ENCODE measurements at places on chromosomes 13 and 19.

- DNase-seq = no peak
Observed at GRCh38 chr19:5113633-5114586, 145.0 kb downstream of the KDM4B start.

DNA sequence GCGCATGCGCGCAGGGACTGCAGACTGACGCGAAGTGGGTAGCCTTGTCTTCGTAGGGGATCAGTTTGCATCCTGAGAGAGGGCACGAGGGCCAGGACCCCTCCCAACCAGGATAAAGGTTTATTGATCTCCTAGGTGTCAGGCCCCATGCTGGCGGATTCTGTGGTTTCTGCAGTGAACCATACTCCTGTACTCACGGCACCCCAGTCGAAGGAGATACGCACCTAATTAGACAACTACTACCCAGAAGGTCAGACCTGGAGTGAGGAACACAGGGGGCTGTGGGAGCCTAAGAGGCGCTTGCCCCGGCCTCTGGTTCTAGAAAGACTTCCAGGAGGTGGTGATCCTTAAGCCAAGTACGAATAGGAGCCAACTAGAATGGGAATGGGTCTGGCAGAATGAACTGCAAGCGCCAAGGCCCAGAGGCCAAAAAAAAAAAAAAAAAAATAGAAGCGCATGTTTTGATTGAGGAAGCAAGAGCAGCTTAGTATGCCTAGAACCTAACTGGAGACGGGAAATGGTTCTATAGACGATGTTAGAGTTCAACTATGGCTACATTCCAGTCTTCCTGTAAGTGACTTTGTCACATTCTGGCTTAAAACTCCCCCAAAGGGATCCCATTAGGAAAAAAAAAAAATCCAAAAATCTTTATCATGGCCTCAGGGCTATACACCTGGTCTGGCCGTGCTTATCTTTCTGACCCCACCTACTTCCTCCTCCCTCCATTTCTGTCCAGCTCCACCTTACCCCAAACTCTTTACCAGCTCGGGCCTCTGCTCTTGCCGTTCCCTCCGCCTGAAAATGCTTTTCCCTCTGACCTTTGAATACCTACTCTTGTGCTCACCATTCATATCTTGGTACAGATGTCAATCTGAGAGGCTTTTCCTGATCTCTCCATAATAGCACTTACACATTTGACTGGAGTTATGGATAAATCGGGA, 902 bp upstream of the ZNF428 start:
- no peak for DNase-seq

DNA sequence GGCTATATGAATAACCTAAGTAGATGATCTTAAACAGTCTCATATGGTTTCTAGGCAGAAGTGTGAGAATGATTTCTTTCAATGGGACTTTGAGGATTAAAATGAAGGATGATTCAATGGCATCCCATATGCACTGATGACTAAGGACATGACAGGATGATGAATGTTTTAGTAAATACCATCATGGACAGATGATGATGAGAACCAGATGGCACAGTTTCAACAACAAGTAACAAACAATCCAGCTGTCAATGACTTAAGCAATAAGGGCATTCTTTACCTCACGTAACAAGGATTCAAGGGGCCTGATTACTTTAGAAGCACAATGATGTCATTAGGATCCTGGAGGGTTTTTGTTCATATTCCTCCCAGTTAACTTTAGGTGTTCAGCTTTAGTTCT, 2678.4 kb downstream of the PCDH9 start:
- DNase-seq = no peak

GRCh38 chr19:15893477-15893876, 4.4 kb downstream of the CYP4F2 start:
- DNase-seq = no peak

GRCh38 chr19:32172566-32173160, 172.7 kb upstream of the ZNF507 start:
- DNase-seq = no peak

GRCh38 chr19:51119611-51120010, 5.1 kb upstream of the SIGLEC9 start:
- DNase-seq = no peak

- DNase-seq = no peak
Observed at GRCh38 chr13:99980824-99981734, 505 bp upstream of the ZIC2 start.

GRCh38 chr19:51158474-51159129, 16.5 kb downstream of the SIGLEC7 start:
- no peak for DNase-seq

GRCh38 chr13:34246511-34246910, 428.6 kb downstream of the RFC3 start:
- peak; percentile 53 for DNase-seq

DNA sequence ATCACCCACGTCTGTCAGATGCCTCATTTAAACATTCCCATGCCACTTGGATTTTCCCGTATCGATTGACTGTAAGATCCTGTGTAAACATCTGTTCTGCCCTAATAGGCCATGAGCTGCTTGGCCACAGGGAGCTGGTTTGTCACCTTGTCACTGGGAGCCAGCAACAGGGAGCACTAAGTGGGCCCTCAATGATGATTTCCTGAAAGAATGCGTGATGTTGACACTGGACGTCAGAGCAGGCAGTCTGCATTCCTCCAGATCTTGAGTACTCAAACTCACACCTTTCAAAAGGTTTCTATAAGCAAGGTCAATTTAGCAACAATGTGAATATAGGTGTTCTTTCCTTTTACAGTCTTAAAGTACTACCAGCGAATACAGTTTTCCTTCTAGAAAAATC, 78.8 kb downstream of the TUBGCP3 start:
- no peak for DNase-seq

DNA sequence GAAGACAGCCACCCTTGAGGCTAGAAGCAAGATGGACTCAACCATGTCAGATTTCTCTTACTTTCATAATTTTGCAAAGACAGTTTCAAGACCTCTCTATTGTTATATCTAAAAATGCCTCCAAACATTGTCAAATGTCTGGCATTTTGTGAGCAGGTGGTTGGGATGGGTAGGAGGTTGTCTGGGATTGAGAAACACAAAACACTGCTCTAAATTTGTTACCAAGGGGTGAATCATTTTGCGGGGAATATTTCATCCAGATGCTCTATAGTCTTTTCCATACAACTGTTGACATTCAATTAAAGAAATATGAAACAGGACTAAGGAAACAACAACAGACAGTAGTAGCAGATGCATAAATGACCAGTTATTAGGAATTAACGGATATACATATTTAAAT, 208.2 kb downstream of the ITGBL1 start:
- no peak for DNase-seq

GRCh38 chr19:12788042-12788681, 3.1 kb upstream of the JUNB start:
- DNase-seq = no peak

DNA sequence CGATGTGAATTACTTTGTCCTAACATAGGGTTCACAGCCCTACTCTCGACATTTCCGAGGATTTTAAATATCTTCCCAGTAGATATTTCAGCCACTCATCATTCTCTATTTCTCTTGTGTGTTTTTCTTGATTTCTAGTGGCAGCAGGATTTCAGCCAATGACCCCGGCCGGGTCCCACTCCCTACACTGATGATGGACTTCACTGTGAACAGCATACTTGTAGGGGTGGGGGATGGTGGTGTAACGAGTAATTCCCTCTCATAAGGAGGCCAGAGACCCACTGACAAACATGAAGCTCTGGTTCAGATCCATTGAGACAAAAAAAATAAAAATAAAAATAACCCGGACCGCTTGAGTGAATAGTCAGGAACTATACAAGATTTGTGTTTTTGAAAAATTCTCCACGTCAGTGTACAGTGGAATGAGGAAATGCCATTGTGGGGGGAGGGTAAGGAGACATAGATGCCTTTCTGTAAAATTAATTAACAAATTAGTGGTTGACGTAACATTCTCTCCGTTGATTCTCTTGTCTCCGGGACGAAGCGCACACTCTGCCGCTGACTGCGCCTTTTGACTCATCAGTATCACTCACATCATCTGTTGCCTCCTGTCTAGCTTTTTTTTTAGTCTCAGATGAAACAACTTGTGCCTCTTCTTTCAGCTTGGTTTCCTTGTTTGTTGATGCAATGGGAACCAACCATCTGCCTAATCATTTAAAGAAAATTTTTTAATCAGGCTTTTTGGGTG, 48.8 kb upstream of the IRS2 start:
- no peak for DNase-seq

DNA sequence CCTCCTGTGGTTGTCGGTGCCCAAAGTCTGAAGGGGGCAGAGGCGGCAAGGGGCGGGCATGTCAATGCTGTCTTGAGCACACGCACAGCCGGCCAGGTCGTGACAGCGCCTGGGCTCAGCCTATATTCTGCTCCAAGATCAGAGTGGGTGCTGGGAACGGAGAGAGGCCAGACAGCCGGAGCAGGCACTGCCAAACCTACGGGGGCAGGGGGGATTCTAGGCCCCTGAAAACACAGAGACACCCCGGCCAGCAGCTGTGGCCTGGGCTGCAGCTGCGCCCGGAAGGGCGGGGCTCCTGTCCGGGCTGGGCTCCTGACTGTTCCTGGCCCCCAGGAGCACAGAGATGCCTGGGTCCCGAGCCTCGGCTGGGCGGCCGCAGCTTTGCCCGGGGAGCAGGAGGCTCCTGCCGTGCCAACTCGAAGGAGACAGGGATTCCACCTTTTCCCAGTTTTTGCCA, 2662.9 kb upstream of the PCDH20 start:
- DNase-seq = no peak

DNA sequence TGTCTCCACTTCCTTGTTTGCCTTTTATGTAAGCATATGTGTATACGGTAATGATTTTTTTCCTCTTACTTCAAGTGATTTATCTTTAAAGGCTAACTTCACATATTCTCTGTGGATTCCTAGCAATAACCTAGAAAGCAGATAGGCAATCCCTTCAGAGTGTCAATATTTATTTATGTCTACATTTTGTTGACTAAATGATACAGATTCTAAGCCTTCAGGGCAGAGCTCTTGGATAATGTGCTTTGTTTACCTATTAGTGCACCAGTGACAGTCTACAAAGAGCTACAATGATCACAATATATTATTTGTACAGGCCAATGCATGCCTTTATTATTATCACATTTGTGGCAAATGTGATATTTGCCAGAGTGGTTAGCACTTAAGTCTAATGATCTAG, 406.2 kb downstream of the EFNB2 start:
- no peak for DNase-seq

DNA sequence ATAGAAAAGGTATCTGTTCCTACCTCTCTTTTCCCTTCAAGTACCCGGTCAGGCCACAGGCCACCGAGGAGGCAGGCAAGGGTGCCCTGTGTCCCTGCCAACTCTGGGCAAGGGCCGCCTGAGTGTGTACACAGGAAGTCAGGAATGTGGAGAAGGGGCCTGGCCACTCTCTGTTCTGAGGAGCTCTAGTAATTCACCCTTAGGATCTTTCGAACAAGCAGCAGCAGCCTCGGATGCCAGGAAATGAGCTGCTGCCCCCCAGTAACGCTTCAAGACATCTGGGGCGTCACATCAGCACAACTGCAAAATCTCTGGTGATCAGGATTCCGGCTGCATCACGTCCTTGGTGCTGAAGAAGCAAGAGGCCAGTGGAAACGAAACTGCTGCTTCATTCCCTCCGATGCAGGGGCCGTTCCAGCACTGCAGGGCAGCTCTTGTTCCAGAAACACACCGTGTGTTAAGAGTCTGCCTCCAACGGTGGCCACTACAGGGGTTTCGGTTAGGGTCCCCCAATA, 2.0 kb downstream of the RAB20 start:
- peak; percentile 39 for DNase-seq

GRCh38 chr19:34502582-34503411, 21.2 kb downstream of the WTIP start:
- DNase-seq = no peak
